ENCODE measurements at places on chromosomes 2 and 18.

- no peak for DNase-seq
Observed at GRCh38 chr2:41955316-41956043, 92.3 kb upstream of the PKDCC start.

- DNase-seq = peak; percentile 50
Observed at GRCh38 chr18:5057386-5058348, 139.4 kb downstream of the AKAIN1 start.

DNA sequence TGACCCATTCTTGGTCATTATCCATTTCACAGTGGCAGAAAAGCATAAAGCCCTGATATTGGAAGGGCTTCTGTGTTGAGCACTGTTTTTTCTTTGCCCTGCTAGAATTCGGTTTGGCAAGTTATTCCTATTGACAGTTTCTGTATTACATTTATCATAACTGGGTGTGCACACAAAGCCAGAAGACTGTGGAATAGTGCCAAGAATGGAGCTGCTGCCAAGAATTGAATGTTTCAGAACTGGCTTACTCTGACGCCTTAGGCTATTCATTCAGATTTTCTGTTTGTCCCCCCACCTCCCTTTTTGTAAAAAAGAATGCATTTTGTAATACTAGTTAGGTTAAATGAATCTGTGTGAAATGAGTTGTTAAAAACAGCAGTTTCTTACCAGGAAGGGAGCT lies 12.7 kb downstream of the KDM3A start:
- DNase-seq = peak; percentile 50

- no peak for DNase-seq
Observed at GRCh38 chr18:77069931-77070330, 62.7 kb downstream of the MBP start.

- DNase-seq = no peak
Observed at GRCh38 chr2:165193178-165193777, 10.6 kb downstream of the SCN3A start.

- DNase-seq = no peak
Observed at GRCh38 chr2:122029456-122029855, 274.0 kb downstream of the TSN start.

DNA sequence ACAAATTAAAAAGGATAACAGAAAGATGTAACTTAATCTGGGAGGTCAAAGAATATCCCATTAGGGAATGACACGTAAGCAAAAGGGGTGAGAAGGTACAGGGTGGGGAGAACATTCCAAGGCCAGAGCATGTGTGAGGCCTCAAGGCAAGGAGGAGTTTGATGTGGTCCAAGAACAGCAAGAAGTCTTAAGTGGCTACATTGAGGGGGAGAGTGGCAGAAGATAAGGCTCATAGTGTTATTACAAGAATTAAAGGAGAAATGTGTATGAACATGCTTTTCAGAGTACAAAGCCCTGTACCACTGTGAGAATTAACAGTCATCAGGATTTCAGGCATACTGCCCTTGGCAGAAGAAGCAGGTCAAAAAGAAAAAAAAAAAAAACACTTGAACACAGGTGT lies 174.4 kb upstream of the ERBB4 start:
- DNase-seq = peak; percentile 5
